Stimulated activated CD4-positive, alpha-beta T cell treated with anti-CD3 and anti-CD28 coated beads, Interleukin-1b, Interleukin-23, amount 100 ng/mL, for 1 hour (primary cell): ENCODE measurements at places on chromosomes 7 and 10.

DNA sequence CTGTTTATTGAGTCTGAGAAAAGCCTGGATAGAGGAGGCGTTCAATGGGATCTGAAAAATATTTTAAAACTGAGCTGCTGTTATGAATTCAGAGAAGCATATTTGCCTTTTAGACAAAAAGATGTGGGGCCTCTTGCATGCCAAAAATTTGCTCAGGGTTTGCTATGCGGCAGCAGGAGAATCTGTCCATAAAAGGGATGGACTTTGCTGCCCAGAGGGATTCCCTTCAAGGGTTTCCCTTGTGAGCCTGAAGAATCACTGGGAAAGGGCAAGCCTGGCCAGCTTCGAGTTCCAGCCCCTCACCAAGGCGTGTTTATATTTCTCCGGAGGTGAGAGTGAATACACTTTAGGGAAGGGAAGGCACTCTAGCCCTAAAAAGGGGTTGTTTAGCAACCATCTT, 55.5 kb upstream of the CALD1 start:
- no peak for DNase-seq

GRCh38 chr10:97131181-97131628, 54.6 kb downstream of the SLIT1 start:
- no peak for DNase-seq

GRCh38 chr10:92265687-92266258, 25.1 kb downstream of the CPEB3 start:
- no peak for DNase-seq

DNA sequence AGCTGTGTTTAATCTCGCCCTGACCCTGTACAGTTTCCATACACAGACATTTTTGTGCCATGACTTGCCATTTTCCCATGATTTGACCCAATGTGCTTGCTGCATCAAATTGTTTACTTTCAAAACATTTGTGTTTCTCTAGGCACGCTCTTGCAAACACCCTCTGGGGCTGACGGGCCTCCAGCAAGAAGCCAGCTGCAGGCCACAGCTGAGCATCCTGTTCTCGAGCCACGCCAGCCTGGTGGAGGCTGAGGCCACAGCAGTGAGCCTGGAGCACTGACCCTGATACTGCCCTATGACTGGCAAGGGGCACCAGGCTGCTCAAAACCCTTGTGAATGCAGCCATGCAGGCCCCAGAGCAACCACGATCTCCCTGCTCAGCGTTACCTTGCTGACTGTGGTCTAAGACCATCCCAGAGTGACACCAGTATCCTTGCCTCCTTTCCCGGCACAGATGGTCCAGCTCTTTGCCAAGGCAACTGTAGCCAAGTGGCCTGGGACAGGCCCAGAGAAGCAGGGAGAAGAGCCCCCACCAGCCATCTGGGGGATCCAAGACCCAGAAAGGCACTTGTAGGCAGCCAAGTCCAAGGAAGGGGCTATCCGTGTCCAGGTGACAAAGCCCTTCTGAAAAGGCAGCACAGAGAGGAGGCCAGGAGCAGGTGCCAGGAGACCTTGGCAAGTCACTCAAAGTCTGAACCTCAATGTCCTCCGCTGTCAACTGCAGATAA, 78.5 kb downstream of the OAT start:
- no peak for DNase-seq

- no peak for DNase-seq
Measured at GRCh38 chr7:23712368-23713284, 2.6 kb downstream of the STK31 start.

DNA sequence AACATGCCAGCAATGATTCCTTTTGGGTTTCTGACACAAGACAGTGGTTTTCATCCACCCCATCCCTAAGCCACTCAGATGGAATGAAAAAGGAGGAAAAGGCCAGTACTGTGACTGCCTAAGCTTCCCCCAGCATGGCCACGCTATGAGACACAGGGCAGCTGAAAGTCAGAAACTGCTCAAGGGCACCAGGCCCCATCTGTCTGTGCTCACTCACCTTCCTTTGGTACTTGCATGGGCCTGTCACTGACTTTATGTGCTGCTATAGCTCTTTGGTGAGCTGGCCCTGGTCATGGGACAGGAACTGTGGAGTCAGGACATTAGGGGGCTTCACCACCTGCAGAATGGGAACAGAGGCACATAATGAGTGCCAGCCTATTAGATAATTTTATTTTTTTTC, 21.2 kb upstream of the ACSM6 start:
- no peak for DNase-seq

DNA sequence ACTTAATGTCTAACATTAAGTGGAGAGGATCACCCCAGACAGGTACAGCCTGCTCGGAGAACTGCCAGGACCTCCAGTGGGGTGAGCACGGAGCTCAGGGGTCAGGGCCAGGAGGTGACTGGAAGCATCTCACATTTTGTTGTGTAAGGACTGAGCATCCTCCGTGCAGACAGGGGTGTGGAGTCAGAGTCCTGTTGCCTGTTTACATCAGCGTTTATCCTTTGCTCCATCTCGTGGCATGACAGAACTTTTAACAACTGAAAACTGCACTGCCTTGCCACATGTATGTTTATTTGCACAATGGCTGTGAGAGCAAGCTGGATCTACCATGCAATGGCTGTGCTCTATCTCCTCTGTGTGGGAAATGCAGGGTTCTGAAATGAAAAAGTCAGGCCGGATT, 175.4 kb upstream of the AKR1E2 start:
- no peak for DNase-seq

GRCh38 chr10:30386801-30387588, 37.9 kb upstream of the MTPAP start:
- no peak for DNase-seq
